ENCODE measurements at places on chromosomes 11 and 22. TPM values are rescaled to one million over a fixed set of nuclear protein-coding genes. Genes with fewer than 3 reads are reported as not detected.

The ANKK1 gene
- not detected for total RNA-seq

- DNase-seq = no peak
Observed at GRCh38 chr11:47171856-47172255, 4.8 kb downstream of the ARFGAP2 start.

GRCh38 chr22:32031466-32031865 is 11.6 kb upstream of the SLC5A1 start:
- DNase-seq = no peak

DNA sequence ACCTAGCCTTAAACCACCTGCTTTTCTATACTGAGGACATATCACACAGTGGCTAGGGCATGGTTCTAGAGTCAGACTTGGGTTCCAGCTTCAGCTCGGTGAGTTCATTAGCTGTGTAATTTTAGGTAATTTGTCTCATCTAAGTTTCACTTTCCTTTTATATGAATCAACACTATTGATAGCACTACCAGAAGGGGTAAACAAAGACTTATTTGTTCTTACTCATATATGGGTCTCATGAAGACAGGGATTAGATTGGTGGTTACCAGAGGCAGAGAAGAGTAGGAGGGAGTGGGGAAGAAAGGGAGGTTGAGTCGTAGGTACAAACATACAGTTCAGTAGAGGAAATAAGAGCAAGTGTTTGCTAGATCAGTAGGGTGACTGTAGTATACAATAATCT is 924.7 kb downstream of the OPCML start:
- no peak for DNase-seq

DNA sequence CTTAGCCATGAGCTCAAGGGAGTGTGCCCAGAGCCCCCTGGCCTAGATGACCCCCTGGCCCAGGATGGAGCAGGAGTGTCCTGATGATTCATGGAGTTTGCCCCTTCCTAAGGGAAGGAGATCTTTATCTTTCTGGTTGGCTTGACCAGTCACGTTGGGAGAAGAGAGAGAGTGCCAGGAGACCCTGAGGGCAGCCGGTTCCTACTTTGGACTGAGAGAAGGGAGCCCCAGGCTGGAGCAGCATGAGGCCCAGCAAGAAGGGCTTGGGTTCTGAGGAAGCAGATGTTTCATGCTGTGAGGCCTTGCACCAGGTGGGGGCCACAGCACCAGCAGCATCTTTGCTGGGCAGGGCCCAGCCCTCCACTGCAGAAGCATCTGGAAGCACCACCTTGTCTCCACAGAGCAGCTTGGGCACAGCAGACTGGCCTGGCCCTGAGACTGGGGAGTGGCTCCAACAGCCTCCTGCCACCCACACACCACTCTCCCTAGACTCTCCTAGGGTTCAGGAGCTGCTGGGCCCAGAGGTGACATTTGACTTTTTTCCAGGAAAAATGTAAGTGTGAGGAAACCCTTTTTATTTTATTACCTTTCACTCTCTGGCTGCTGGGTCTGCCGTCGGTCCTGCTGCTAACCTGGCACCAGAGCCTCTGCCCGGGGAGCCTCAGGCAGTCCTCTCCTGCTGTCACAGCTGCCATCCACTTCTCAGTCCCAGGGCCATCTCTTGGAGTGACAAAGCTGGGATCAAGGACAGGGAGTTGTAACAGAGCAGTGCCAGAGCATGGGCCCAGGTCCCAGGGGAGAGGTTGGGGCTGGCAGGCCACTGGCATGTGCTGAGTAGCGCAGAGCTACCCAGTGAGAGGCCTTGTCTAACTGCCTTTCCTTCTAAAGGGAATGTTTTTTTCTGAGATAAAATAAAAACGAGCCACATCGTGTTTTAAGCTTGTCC is 14.3 kb downstream of the ADORA2A start:
- no peak for DNase-seq

The MAPK8IP2 gene
- 10.8 TPM for total RNA-seq

DNA sequence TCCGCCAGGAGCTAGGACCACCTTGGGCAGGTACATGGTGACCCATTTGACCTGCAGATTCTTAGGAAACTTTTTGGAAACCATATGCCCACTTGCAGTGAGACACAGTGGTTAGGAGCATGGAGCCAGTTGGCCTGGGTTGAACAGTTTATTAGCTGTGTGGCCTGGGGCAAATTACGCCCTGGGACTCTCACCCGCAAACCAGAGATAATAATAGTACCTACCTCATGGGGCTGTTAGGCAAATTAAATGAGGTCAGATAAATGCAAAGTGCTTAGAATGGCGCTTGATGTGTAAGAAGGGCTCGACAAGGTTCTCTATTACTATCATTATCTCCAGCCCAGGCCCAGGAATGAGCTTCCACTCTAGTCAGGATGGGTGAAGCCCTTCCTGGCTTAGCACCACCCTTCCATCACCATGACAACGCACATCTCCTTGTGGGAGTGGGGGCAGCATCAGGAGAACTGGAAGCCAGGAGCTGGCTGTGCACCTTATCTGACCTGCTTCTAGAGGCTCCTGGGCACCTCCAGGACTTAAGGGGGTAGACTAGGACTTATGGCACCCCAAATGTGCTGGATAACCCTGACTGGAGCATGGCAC is 5.1 kb downstream of the SYT12 start:
- DNase-seq = no peak

GRCh38 chr22:36293606-36294292 is 40.8 kb downstream of the APOL1 start:
- no peak for DNase-seq

The SLC5A12 gene
- total RNA-seq = 1.1 TPM

GRCh38 chr11:12273618-12273995 is 103.8 kb upstream of the PARVA start:
- DNase-seq = no peak

The HOATZ gene
- total RNA-seq = not detected

DNA sequence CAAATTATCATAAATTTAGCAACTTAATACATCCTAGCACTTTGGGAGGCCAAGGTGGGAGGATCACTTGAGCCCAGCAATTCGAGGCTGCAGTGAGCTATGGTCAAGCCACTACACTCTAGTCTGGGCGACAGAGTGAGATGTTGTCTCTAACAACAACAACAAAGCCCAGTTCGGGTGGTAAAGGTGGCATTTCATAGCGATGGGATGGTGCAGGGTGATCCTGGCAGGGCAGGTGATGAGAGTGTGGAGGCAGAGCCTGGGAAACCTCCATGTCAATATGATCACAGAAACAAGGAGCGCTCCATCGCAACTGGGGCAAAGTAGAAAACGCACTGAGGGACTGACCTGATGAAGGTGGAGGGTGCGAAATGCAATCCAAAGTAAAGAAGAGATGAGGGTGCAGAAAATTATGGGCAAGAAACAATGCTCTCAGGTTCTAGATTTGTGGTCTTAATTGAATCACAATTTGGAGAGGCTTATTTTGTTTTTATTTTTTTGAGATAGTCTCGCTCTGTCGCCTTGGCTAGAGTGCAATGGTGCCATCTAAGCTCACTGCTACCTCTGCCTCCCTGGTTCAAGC is 32.8 kb upstream of the CLDN5 start:
- DNase-seq = no peak
